ENCODE measurements at places on chromosomes 6 and 20. TPM values are rescaled to one million over a fixed set of nuclear protein-coding genes. Genes with fewer than 3 reads are reported as not detected.

CCN6 gene
- total RNA-seq: not detected

MAPK13 gene
- total RNA-seq: 5.7 TPM

PTCRA gene
- not detected for total RNA-seq

HLA-DMA gene
- total RNA-seq: 1.0 TPM

TRAPPC3L gene
- not detected for total RNA-seq

SLCO4A1 gene
- total RNA-seq: not detected

KCNK17 gene
- not detected for total RNA-seq

ADAM33 gene
- total RNA-seq: 1.7 TPM

LRRC1 gene
- 8.9 TPM for total RNA-seq

VWA7 gene
- total RNA-seq: not detected

PAK5 gene
- total RNA-seq: not detected

DACT2 gene
- not detected for total RNA-seq

CNR1 gene
- not detected for total RNA-seq
